DMS 273 treated with DMSO at 0.1 percent for 48 hours (cell line): ENCODE measurements at places on chromosomes 16 and 17.

DNA sequence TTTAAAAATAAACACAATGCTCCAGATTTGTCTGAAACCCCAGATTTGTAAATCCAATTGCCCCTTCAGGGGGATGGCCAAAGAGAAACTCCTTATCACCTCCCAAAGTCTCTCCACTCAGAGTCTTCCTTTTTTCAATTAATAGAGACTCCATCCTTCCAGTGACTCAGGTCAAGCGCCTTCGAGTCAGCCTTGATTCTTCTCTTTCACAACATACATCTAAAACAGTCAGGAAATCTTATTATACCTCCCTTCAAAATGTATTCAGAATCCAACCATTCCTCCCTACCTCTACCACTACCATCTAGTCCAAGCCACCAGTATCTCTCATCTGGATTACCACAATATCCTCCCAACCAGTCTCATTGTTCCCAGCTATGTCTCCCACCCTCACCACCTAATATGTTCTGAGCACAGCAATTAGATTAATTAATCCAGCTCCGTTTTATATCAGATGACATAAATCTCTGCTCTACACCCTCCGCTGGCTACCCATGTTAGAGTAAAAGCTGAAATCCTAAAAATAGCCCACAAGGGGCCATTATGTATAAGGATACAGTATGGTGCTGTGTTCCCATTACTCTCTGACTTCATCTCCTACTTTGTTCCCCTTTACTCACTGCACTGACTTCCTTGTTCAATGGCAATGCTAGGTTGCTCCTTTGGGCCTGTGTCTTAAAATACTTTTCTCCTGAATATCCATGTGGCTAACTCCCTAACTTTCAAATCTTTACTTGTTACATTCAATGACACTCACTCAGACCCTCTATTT, 11.8 kb downstream of the SIAH1 start:
- DNase-seq: no peak

GRCh38 chr17:66351033-66351432, 48.6 kb downstream of the PRKCA start:
- DNase-seq: no peak

DNA sequence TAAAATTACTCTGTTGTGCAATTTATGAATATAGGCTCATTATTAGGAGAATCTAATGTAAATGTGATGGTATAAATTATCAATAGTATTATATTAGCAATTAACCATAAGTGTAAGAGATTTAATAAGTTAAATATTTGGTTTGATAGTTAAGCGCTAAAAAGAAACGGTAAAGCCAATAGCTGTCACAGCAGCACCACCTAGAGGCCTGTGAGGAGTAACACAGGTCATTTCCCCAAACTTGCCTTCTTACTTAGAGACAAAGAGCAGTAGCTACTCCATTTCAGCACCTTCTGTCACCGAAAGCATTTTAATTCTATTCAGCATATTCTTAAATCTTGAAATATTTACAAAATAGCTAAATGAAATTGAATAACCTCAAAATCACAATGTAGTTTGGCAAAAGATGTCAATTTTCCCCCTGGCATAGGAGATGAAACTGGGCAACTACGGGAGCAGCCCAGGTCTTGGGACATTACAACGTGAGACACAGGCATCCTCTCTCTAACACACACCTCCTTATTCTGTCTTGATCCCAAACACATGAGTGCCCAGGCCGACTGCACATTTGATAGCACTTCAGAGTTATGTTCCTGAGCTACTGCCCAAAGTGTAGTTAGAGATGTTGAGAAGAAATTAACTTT, 14.3 kb upstream of the DYNLRB2 start:
- peak; percentile 25 for DNase-seq

DNA sequence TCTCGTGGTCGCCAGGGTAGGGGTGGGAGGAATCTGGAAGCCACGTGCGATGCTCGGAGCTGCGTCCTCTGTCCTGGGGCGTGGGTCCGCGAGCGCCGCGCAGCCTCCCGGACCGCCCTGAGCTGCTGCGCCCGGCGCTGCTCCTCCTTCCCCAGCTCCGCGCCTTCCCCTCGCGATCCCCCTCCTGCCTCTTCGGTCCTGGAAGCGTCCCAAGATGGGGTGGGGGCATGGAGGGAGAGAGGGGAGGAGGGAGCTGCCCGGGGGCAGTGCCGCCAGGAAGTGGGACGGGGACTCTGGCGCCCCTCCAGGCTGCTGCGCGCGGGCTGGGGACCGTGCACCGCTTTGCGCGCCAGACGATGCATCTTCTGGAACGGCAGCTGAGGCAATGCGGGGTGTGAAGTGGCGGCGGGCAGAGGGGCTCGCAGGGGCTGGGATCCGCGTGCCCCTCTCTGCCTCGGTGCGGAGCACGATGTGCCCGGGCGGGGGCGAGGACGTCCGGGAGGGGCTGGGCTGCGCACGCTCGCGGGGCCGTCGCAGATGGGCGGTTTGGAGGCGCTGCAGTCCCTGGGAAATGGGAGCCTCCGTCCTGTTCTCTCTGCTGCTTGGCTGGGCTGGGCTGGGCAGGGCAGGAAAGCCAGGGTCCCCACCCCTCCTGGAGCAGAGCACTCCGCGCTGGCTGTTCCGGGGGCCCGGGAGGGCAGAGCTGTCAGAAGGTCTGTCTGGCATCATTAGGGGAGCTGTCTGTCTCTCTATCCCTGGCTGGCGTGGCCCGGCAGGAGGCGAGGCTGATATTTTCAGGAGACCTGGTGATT, 388.0 kb downstream of the SEC14L1 start:
- peak; percentile 44 for DNase-seq

GRCh38 chr17:64938925-64939474, 19.7 kb upstream of the LRRC37A3 start:
- no peak for DNase-seq

- DNase-seq: no peak
Measured at GRCh38 chr16:53216798-53217197, 162.0 kb downstream of the CHD9 start.
